ENCODE measurements at places on chromosomes 3 and 15. TPM values are rescaled to one million over a fixed set of nuclear protein-coding genes. Genes with fewer than 3 reads are reported as not detected.

CMTM7 gene
- total RNA-seq: 47.0 TPM

GRCh38 chr3:43882976-43883680 lies 192.4 kb downstream of the ABHD5 start:
- H3K27ac ChIP-seq: no peak overlapping the region
- no peaks in the 10 kb centered on the region for H3K4me1 ChIP-seq
- peak; percentile 11 for DNase-seq

- H3K4me1 ChIP-seq: peaks cover 10% of the 10 kb centered on the region
- H3K27ac ChIP-seq: no peak overlapping the region
- H3K27me3 ChIP-seq: peaks cover 5% of the 10 kb centered on the region
- H3K4me3 ChIP-seq: no peak overlapping the region
- H3K36me3 ChIP-seq: no peaks in the 10 kb centered on the region
Measured at GRCh38 chr15:41876007-41876406, 17.8 kb downstream of the SPTBN5 start.

GRCh38 chr15:74901612-74902063 lies 5.0 kb downstream of the FAM219B start:
- no peak overlapping the region for H3K27ac ChIP-seq
- no peak overlapping the region for H3K4me3 ChIP-seq

DNA sequence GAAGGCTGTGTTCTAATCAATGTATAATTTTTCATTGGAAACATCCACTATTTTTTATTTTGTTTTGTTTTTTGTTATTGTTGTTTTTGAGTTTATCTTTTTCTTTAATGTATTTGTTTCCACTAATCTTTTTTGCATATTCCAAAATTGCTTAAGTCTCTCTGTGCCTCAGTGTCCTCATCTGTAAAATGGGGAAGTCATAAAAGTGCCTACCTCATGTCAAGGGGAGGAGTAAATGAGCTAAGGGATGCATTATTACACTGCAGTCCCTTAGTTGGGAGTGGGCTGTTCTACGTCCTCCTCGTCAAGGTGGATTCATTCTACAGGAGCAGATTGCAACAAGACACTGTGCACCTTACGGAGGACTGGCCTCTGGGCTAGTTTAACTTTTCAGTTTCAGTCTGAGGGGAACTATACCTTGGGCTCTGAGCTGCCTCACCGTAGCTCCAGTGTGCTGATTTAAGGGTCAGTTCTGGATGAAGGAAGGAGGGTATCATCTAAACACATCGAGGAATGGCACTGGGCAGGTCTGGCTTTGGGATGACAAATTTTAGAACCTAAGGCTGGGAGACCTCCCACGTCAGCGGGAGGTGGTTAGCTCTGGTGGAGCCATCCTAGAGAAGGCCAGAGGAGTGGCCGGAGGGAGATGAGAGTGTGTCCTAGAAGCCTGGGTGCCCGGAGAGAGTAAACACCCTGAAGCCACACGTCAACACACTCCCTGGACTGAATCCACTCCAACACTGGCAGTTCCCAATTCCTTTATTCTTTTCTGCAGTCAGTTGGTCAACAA lies 5.1 kb upstream of the SRP14 start:
- peaks cover 73% of the 10 kb centered on the region for H3K4me1 ChIP-seq
- peaks cover 10% of the 10 kb centered on the region for H3K36me3 ChIP-seq

ALPK3 gene
- 0.20 TPM for total RNA-seq
